ENCODE measurements at places on chromosomes 13 and 19.

DNA sequence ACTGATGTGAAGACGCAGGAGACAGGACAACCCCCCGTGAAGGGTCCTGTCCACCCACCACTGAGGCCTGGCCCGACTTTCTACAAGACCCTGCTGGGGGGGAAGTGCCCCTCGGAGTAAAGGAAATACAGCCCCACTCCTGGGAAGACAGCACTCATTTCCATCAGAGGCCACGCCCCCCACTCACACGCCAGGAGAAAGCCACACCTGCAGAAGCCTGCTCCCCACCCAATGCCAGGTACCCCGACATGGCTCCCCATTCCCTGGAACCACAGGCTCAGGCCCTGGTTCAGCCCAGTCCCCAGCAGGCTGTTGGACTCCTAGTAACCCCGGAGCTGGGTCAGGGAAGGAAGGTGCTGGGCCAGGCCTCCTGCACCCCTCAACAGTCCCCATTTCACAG lies 10.9 kb upstream of the ATP8B3 start:
- DNase-seq: no peak

GRCh38 chr13:74794582-74794981 lies 660.4 kb upstream of the KLF12 start:
- DNase-seq: no peak

- DNase-seq: no peak
Observed at GRCh38 chr13:101915755-101916107, 463.3 kb downstream of the ITGBL1 start.

- DNase-seq: no peak
Observed at GRCh38 chr13:73334445-73334844, 275.6 kb downstream of the KLF5 start.

DNA sequence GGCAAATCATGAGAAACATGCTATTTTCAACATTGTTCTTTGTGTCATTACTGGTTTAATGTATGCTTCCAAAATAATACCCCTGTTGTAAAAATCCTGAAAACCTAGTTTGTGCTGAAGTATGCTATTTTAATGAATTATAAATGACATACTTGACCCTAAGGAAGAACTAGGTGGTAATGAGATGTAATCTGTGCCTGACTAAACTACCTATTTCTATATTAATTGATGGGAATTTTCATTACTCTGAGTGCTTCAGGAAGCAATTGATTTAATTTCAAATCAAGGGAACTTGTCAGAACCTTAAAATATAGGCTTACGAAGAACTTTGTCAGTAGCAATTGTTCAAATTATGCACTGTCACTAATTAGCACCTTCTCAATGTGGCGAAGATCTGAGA lies 1005.6 kb upstream of the SLC10A2 start:
- no peak for DNase-seq

DNA sequence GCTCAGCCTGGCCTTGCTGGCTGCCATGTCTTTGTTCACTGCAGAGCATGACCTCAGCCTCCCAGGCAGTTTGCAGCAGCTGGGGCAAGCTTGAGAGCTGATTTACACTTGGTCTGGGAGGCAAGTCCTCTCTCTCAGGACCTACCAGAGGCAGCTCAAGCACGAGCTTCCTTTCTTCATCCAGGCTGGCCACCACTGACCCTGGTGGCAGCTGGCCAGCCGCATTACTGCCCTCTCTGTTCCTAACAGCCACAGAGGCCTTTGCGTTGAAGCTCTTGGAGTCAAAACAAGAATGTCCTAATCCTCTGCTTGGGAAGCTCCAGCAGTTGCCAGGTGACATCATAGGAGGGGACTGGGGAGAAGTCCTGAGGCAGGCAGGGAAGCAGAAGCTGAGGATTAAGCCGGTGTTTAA lies 85.7 kb downstream of the NUFIP1 start:
- peak; percentile 95 for DNase-seq

DNA sequence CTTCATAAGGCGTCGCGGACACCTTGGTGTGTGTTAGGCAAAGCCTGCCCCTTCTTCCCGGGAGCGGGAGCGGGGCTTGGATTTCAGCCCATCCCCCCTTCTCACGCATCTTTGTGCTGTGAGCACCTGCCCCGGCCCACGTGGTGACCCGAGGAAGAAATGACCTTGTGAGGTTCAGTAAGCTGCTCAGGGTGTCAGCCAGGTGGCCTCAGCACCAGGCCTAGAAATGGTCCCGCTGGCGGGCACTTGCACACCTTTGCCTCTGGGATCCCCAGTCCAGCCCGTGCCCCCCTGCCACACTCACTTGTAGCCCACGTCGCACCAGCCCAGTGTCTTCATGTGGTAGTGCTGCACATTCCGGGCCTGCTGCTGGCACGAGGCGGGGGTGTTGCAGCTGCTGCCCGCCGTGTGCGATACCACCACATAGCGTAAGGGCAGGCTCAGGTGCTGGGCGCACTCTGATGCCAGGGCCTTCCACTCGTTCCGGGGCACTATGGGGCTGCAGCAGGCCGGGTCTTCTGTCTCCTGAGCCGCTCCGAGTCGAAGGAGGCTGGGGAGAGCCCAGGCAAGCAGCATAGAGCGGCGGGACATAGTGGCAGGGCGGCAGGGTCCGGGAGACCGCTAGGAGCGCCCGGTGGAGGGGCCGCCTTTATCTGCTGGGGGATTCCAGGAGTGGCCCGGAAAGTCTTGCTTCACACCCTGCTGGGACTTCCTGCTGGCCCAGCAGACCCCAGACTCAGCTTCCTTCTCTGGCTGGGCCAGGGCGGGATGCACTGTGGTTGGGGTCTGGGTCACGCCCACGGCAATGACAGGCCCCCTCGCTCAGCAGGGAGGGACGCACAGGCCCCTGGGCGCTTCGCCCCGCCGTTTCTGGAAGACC lies at the start of gene PGLYRP1:
PGLYRP1 (minus strand) TSS at position 623 of the 880 bp plus-strand sequence; CDS start at position 591, 32 bp downstream.
- DNase-seq: no peak

DNA sequence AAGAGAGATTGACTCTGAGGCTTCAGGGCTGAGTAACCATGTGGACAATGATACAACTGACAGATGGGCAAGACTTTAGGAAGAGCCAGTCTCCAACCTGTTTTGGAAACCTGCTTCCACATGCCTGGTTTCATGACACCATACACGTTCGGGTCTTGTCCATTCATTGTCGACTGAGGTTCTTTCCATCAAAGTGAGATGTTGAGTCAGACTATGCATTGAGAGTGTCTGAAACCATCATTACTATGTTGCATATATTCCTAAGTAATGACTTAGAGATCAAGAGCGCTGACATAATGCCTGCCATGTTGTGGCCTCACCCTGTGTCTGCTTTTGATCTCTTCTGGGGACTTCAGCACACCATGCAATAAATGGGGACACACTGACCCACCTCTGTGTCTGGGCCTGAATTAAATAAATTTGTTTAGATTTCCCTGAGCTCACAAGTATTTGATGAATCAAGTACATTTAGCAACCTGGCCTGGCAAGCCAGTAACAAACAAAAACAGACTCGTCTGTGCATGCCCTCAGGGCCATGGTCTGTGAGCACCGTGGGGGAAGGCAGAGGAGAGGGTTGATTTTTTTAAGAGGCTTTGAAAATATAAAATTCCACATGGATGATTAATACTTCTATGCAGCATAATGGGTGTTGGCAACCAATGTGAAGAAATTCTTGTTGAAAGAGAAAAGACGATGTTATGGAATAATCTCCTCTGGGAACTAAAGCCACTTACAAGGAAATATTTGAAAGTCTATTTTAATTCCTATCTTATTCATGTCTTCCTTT lies 49.9 kb upstream of the UBAC2 start:
- no peak for DNase-seq
